ENCODE measurements at places on chromosomes 7 and 10.

DNA sequence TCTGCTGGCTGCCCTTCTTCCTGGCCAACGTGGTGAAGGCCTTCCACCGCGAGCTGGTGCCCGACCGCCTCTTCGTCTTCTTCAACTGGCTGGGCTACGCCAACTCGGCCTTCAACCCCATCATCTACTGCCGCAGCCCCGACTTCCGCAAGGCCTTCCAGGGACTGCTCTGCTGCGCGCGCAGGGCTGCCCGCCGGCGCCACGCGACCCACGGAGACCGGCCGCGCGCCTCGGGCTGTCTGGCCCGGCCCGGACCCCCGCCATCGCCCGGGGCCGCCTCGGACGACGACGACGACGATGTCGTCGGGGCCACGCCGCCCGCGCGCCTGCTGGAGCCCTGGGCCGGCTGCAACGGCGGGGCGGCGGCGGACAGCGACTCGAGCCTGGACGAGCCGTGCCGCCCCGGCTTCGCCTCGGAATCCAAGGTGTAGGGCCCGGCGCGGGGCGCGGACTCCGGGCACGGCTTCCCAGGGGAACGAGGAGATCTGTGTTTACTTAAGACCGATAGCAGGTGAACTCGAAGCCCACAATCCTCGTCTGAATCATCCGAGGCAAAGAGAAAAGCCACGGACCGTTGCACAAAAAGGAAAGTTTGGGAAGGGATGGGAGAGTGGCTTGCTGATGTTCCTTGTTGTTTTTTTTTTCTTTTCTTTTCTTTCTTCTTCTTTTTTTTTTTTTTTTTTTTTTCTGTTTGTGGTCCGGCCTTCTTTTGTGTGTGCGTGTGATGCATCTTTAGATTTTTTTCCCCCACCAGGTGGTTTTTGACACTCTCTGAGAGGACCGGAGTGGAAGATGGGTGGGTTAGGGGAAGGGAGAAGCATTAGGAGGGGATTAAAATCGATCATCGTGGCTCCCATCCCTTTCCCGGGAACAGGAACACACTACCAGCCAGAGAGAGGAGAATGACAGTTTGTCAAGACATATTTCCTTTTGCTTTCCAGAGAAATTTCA, 1.7 kb downstream of the ADRB1 start:
- DNase-seq: no peak

GRCh38 chr10:112071596-112072133, 111.9 kb downstream of the GPAM start:
- no peak for DNase-seq

DNA sequence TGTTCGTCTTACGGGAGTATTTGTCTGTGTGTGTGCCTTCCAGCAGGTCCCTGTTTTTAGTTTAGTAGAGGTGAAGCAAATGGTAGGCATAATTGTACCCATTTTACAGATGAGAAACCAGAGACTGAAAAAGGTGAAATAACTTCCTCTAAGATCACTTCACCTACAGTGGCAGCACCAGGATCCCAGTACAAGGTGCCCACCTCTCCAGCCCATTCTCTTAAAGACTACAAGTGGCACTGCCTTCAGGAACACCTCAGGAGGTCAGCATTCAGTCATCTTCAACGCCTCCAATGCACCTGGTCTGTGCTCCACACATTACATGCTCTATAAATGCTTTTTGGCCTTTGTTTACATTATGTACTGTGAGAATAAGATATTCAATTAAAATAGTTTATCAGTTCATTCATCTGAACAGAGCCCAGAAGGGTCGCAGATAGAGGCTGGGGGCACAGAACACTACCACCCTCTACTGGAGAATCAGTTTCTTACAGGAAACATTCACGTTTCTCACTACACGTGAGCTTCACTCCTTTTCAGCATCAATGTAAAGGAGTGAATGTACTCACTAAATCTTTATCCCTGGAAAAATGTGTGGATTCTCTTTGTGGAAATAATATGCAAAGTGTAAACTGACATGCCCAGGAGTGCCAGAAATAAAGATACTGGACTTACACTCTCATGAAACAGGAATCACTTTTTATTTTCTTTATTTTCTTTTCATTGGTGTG, 45.5 kb upstream of the ABLIM1 start:
- DNase-seq: peak; percentile 43

GRCh38 chr7:101934618-101935017, 117.2 kb downstream of the CUX1 start:
- DNase-seq: no peak

DNA sequence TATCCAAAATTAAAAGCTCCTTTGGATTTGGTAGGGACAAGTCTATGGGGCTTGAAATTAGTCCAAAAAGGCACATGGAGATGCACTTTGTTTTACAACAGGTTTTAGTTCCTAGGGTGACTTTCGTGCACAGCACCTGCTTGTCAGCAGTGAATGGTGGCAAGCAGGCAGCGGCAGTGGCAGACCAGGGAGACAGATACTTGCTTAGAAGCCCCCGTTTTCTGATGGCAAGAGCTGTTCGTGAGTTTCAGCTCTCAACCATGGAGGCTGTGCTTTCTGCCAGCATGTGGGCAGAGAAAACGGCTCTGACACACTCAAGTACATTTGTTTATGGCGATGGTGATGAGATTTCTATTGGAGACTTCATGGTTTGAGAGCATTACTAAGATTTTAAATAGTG, 61.7 kb upstream of the SHH start:
- no peak for DNase-seq

- no peak for DNase-seq
Observed at GRCh38 chr7:1078985-1079384, 8.9 kb upstream of the GPER1 start.

GRCh38 chr7:44769376-44769775, 20.7 kb downstream of the ZMIZ2 start:
- DNase-seq: no peak

DNA sequence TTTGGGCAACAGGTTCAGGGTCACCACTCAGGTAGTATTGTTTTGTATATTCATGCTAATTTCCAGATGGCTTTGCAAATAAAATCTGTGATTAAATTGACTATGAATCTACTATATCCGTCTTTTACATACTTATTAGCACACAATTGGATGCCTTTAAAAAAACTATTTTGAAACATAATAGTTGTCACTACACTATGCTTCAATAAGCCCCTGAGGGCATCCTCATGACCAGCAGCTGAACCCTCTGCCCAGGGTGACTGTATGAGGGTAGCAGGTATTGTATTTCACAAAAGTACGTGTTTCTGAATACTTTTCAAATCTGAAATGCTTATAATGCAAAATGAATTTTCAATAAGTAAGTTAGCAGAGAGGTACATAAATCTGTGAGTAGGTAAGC, 97.3 kb downstream of the DNAH11 start:
- no peak for DNase-seq

- peak; percentile 59 for DNase-seq
Observed at GRCh38 chr7:135645296-135645904, 16.9 kb upstream of the STMP1 start.

GRCh38 chr10:129728905-129729795, 234.9 kb downstream of the EBF3 start:
- DNase-seq: no peak

DNA sequence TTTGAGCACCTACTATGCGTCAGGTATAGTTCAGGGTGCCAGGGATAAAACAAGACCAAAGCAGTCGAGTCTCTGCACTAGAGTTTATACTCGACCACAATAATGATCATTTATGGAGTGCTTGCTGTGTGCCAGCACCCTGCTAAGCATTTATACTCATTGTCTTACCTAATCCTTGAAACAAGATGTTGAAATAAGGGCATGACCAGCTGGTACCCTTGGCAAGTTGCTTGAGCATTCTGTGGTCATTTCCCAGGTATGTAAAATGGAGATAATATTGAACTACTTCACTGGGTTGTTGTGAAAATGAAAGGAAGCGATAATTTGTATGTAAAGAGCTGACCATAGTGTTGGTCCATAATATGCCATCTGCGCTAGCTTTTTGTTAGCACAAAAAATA, 185.4 kb downstream of the CYP26A1 start:
- DNase-seq: no peak

- DNase-seq: no peak
Observed at GRCh38 chr7:7315851-7316250, 133.5 kb downstream of the C1GALT1 start.

GRCh38 chr7:81583882-81584533, 185.8 kb downstream of the HGF start:
- no peak for DNase-seq

GRCh38 chr7:29329686-29330085, 135.1 kb downstream of the CHN2 start:
- no peak for DNase-seq

DNA sequence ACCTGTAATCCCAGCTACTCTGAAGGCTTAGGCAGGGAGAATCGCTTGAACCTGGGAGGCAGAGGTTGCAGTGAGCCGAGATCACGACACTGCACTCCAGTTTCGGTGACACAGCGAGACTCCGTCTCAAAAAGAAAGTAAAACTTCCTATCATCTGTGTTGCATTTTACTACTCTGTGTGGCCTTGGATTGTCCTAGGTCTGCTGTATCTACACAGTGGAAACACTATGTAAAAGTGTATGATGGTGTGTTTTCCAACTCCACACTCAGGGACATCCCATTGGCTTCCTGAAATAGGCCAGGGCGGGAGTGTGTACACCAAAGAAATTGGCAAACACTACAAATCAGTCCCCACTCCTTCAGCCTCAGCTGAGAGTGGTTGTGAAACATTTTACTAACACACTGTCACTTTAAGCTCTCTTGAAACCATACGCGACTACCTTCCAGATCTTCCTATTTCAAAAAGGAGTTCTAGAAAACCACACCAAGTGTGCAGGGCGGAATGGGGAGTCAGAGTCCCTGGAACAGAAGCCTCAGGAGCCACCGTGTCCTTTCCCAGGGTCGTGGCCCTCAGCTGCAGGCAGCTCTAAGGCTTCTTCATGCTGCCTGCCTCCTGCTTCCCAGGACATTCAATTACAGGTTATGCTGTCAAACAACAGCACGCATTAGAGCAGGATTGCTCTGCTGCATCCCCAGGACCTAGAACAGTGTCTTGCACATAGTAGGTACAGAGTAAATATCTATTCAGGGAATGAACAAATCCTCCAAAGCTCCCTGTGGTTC, 275.4 kb downstream of the PARD3 start:
- no peak for DNase-seq

- DNase-seq: peak; percentile 36
Observed at GRCh38 chr7:2403718-2404648, 572 bp downstream of the CHST12 start.
